GM13976 (cell line): ENCODE measurements at places on chromosomes 3 and 15.

GRCh38 chr3:188947401-188948280 lies 224.1 kb upstream of the TPRG1 start:
- DNase-seq, result no peak

- no peak for DNase-seq
These were observed 625.0 kb downstream of the MCTP2 start for GRCh38 chr15:94856267-94856854.

DNA sequence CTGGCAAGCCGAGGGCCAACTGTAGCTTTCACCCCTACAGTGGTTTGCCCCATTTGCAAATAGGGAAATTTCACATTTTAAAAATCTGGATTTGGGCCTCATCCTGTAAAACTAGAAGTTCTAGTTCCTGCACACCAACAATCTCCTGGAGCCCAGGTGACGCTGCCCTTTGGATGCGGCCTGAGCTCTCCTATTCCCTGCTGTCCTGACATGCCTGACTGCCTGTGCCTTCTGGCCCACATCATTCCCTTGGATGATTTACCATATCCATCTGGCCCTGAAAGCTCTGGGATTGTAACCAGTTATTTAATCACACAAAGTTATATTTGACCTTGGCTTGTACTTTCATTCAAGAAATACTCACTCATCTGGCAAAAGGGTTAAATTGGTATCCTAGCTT lies 272.3 kb downstream of the ARRDC4 start:
- DNase-seq, result no peak

- no peak for DNase-seq
These were observed 105.1 kb downstream of the WDR76 start for GRCh38 chr15:43931790-43932435.

GRCh38 chr3:58176827-58177489 lies 33.8 kb downstream of the DNASE1L3 start:
- no peak for DNase-seq

- DNase-seq, result no peak
These were observed 113.0 kb upstream of the PTPRG start for GRCh38 chr3:61448378-61448777.

GRCh38 chr3:153070511-153070868 lies 91.5 kb upstream of the RAP2B start:
- DNase-seq, result no peak

DNA sequence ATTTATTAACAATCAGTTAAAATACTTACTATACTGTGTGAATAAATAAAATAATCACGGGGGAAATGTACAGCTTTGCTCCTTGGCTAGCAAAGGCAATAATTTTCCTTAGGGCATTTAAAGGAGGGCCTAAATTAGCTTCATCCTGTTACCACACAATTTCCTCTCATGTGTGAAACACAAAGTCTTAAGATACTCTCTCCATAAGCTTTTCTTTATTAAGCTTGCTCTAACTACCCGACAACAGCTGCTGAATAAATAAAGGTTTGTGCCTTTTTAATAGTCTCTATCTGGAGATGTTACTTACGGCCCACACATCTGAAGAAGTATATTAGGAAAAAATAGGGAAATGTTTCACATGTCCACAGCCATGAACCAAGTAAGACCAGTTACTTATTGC lies 29.7 kb downstream of the ZNF106 start:
- no peak for DNase-seq

DNA sequence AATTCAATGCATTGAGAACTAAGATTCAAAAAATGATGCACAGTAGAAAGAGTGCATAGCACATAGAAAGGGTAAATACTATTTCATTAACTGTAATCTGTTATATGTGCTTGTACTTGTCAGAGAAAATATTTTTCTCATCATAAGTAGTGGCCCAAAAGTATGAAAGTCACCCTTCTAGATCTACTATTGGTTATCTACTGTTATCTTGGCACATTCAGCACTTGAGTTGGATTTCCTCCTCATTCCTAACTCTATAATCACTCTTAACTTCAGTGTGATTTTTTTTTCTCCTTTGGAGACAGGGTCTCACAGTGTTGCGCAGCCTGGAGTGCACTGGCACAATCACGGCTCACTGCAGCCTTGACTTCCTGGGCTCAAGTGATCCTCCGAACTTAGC lies 194.4 kb downstream of the PCCB start:
- no peak for DNase-seq
